ENCODE measurements at places on chromosomes 3 and 15.

DNA sequence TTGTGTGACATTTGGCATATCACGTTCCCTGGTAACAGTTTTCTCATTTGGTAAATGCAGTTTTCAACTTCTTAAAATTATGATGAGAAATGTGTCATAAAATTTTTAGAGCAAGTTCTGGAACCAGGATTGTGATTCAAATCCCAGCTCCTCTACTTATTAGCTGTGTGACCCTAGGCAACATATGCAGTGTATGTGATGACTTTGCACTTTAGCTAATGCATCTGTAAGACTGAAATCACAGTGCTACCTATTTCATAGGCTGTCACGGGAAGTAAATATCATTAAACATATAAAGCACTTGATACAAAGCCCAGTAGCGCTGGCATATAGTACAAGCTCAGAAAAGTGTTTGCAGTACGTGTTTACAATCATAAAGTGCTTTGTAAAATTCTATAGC, 419.4 kb downstream of the GRM7 start:
- no peak for DNase-seq

GRCh38 chr3:45204136-45204535, 22.0 kb downstream of the TMEM158 start:
- DNase-seq: no peak

DNA sequence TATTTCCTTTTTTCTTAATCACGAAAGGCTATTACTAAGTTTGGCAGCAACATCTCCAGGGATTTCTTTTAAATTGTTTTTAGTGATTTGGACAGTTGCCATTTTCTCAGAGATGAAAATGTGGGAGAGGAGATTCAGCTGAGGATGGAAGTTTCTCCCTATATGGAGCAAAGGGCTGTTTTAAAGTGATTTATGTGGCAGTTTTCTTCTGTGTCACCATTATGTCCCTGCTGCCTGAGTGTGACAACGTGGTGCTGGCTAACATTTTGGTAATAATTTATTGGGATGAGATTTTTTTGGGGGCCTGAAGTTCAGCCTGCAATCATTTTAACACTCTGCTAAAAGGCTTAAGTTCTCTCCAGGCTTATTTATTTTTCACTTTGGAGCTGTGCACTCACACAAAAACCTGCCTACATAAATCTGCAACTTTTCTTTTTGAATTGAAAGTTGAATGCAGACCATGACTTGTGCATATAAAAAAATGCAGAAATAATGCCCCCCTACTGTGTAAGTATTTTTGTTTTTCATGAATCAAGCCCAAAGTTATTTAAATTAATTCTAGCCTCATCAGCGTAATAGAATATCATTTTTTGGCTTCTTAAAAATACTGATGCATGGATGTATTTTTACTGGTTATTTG, 210.9 kb downstream of the ZIC1 start:
- no peak for DNase-seq

DNA sequence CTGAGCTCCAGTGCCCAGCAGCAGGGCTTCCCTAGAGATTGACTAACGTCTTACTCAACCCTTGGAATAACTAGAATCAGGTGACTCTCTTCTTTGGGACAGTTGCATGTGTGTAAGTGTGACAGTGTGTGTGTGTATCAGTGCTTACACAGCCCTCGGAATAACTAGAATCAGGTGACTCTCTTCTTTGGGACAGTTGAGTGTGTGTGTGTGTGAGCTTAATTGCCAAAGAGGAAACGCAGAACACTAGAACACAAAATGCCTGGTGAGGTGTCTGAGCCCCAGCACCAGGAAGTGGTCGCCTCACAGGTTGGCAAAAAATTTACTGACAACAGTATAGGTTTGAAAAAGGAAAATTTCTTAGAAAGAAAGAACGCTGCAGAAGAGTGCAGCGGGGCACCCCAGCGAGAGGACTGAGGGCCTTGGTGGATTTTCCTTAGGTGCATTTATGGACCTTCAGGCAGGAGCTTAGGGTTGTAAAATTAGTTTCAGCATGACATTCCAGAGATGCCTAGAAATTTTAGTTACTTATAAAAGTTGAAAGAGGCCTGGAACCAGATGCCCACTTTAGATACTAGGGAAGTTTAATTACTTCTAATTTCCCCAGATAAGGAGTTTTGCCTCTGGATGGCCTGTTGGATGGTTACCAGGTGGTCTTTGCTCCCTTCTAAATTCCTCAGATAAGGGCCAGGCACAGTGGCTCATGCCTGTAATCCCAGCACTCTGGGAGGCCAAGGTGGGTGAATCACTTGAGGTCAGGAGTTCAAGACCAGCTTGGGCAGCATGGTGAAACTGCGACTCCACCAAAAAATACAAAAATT, 3.7 kb upstream of the WDR82 start:
- DNase-seq: no peak

- DNase-seq: no peak
Measured at GRCh38 chr3:169303660-169304059, 359.9 kb downstream of the MECOM start.
